Immature natural killer cell (primary cell): ENCODE measurements at places on chromosomes 13 and 19.

- DNase-seq: no peak
- H3K4me3 ChIP-seq: no peak overlapping the region
- H3K4me1 ChIP-seq: no peaks in the 10 kb centered on the region
- H3K27ac ChIP-seq: no peak overlapping the region
- H3K27me3 ChIP-seq: peaks cover 9% of the 10 kb centered on the region
These were observed 7.1 kb upstream of the WTIP start for GRCh38 chr19:34474233-34474989.

- no peaks in the 10 kb centered on the region for H3K36me3 ChIP-seq
- peaks cover 6% of the 10 kb centered on the region for H3K27me3 ChIP-seq
- H3K27ac ChIP-seq: no peak overlapping the region
- peaks cover 2% of the 10 kb centered on the region for H3K4me1 ChIP-seq
- DNase-seq: no peak
These were observed 36.3 kb upstream of the FLT1 start for GRCh38 chr13:28531077-28531844.

DNA sequence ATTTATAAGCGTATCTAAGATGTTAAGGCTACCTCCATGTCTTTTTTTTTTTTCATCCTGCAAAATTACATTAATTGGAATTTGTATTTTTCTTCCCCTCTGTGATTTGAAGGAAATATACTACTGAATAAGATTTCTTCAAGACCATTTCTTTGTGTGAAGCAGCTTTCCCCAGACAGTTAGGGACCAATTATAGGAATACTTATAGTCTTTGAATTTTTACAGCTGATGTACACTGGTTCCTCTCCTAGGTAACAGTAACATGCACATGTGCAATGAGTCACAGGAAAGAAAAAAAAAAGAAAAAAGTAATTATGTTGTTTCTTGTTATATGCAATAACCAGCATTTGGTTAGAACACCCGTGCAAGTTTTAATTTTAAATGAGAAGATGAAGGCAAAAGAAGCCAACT lies 82.0 kb downstream of the PCDH9 start:
- no peak overlapping the region for H3K27ac ChIP-seq
- no peak for DNase-seq
- H3K4me1 ChIP-seq: no peaks in the 10 kb centered on the region
- no peaks in the 10 kb centered on the region for H3K36me3 ChIP-seq
- H3K27me3 ChIP-seq: no peaks in the 10 kb centered on the region

GRCh38 chr13:30114571-30115256 lies 192.6 kb downstream of the KATNAL1 start:
- no peaks in the 10 kb centered on the region for H3K36me3 ChIP-seq
- H3K27me3 ChIP-seq: peaks cover under 1% of the 10 kb centered on the region
- peaks cover 46% of the 10 kb centered on the region for H3K4me1 ChIP-seq
- peak; percentile 86 for DNase-seq

GRCh38 chr19:29928831-29929230 lies 13.2 kb upstream of the URI1 start:
- no peak for DNase-seq
- H3K27ac ChIP-seq: no peak overlapping the region
- peaks cover 4% of the 10 kb centered on the region for H3K27me3 ChIP-seq
- H3K4me3 ChIP-seq: no peak overlapping the region
- H3K4me1 ChIP-seq: no peaks in the 10 kb centered on the region
- no peaks in the 10 kb centered on the region for H3K36me3 ChIP-seq

DNA sequence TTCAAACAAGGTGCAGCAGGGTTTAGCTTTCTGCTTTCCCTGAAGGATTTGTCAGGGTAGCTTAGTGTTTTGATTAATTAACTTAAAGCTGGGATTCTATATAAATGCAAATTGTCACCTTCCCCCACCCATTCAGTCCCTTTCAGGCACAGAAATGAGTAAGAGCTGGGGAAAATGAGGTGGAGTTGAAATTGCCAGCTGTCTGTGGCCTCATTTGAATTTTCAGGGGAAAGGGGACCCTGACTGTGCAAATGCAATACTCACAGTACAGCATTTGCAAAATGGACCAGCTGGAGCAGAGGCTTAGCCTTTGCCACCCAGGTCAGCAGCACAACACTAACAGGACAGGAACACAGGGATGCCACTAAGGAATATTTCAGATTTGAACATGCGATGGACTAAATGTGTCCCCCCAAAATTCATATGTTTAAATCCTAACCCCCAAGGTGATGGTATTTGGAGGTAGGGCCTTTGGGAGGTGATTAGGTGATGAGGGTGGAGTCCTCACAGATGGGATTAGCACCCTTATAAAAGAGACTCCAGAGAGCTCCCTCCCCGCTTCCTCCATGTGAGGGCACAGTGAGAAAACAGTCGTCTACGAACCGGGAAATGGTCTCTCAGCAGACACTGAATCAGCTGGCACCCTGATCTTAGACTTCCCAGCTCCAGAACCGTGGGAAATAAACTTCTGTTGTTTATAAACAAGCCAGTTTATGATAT lies 59.5 kb upstream of the CYSLTR2 start:
- H3K27me3 ChIP-seq: peaks cover 2% of the 10 kb centered on the region
- H3K36me3 ChIP-seq: no peaks in the 10 kb centered on the region
- no peak overlapping the region for H3K27ac ChIP-seq
- H3K4me3 ChIP-seq: no peak overlapping the region
- no peaks in the 10 kb centered on the region for H3K4me1 ChIP-seq

DNA sequence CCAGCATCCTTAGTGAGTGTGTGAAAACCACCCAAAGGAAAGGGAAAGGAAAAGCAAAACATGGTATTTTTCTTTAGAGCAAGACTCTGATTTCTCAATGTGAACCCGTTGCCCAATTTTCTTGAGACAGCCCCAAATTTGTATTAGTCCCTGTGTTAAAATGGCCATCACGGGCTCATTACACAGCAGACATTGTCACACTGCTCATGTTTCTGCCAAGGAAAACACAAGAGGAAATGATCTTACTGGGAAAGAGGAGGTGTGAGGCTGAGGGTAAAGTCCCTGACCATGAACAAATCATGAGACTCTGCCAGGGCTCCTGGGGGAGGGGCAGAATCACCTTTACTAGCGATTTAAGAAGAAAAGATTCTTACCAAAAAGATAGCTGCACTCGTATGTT lies 54.4 kb downstream of the FAM124A start:
- H3K27me3 ChIP-seq: no peaks in the 10 kb centered on the region
- no peaks in the 10 kb centered on the region for H3K36me3 ChIP-seq
- no peaks in the 10 kb centered on the region for H3K4me1 ChIP-seq
- H3K27ac ChIP-seq: no peak overlapping the region
- no peak overlapping the region for H3K4me3 ChIP-seq

DNA sequence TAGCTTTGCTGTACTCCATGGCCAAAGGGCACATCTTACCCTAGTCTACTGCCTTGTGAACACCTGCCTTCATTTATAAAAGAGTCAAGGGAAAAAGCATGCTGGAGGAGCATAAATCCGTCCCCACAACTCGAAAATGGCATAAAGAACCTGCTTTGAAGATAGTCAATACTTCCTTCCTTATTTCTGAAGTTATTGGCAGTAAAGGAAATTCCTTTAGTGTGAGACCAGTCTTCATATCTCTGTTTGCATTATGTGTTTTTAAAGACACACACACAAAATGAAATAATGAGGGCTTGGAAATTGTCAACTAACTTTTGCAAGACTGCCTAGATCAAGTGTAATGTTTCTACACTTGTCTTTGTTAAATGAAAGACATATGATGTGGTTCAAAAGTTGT lies 408.4 kb downstream of the SPRY2 start:
- DNase-seq: no peak
- H3K4me3 ChIP-seq: no peak overlapping the region
- H3K27ac ChIP-seq: no peak overlapping the region
- no peaks in the 10 kb centered on the region for H3K36me3 ChIP-seq
- H3K4me1 ChIP-seq: no peaks in the 10 kb centered on the region

DNA sequence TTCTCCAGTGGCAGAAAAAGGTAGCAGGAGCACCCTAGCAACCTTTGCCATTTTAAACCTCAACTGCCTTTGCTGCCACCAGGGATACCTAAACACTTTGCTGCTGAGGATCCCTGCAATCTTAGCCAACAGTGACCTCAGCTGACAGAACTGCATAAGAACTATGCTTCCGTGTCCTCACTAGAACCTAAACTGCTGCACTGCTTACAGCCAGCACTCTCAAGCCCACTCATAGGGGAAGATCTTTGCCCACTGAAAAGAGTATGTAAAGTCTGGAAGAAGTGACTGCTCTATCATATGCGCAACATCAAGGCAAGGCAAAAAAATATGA lies 270.0 kb upstream of the PCDH20 start:
- H3K27ac ChIP-seq: no peak overlapping the region
- no peak overlapping the region for H3K4me3 ChIP-seq
- no peaks in the 10 kb centered on the region for H3K36me3 ChIP-seq
- no peaks in the 10 kb centered on the region for H3K4me1 ChIP-seq

GRCh38 chr19:44207126-44207803 lies 5.1 kb upstream of the ZNF227 start:
- H3K4me1 ChIP-seq: peaks cover 20% of the 10 kb centered on the region
- peaks cover 9% of the 10 kb centered on the region for H3K36me3 ChIP-seq
- DNase-seq: peak; percentile 75
- H3K27ac ChIP-seq: peak overlapping the region; percentile 96
- peaks cover 21% of the 10 kb centered on the region for H3K27me3 ChIP-seq

DNA sequence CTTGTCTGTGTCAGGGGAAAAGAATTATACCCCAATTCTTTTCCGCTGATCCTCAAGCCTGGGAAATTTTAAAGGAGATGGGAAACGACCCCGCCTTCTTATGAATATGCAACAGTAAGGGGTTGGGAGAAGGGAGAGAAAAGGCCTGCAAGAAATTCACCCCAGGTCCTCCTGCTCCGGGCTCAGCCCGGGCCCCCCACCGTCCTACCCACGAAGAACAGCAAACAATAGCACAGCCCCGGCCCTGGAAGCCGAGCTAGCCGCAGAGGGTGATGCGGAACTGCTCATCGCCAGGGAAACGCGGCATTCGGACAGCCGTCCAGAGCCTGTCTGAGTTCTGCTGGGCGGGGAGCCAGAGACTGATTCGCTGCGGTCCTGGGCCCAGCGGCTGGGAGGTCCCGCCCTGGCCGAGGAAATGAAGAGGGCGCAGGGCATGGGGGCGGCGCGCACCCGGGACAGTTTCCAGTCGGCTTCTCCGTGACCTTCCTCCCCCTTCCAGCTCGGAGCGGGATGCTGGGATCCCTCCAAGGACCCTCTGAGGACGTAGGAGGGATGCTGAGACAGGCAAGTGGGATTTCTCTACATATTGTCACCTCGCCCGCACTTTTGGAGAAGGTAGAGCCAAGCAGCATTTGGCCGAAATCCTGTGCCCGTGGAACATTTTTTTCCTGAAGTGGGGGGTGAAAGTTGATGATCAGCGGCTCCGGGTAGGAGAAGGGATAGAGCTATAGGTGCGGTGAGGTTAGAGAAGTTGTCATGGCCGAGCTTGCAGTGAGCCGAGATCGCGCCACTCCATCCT lies 82.3 kb upstream of the C1QTNF9B start:
- H3K27me3 ChIP-seq: peaks cover 16% of the 10 kb centered on the region
- DNase-seq: peak; percentile 70
- H3K4me1 ChIP-seq: peaks cover 14% of the 10 kb centered on the region
- no peaks in the 10 kb centered on the region for H3K36me3 ChIP-seq

DNA sequence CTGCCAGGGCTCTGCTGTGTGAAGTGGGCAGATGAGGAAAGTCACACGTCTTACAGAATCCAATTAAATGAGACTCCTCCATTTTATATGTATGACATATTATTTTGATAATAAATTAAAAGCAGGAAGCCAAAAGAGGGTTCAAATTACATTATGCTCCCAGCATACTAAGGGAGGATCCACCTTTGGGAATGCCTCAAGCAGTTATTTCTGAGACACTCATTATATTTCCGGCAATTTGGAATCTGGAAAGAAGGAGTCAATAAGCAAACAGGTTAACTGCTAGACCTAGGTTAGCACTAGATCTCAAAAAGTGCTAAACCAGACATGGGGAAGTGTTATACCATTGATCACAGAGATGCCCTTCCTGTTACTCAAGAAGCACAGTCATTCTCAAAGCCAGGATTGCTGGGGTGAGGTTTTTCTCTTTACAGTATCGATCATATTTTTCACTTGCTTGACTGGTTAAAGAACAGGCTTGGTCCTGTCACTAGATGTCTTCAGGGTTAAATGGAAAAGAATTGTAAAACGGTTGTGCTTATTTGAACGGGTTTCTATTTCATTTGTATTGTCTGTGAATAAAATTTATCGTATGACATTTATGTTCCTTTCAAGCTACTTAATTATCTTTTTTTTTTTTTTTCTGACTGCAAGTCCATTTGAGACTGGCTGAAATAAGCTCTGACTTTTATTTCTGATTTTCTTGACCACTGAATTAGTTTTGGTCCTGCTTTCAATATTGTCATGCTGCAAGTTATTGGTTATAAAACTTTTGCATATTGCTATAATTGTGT lies 523.2 kb downstream of the KLF12 start:
- no peak overlapping the region for H3K27ac ChIP-seq
- H3K27me3 ChIP-seq: peaks cover 2% of the 10 kb centered on the region
- H3K4me3 ChIP-seq: no peak overlapping the region
- no peak for DNase-seq
- peaks cover 3% of the 10 kb centered on the region for H3K36me3 ChIP-seq
- no peaks in the 10 kb centered on the region for H3K4me1 ChIP-seq

GRCh38 chr19:40303765-40304164 lies 18.6 kb upstream of the AKT2 start:
- DNase-seq: no peak
- H3K4me1 ChIP-seq: peaks cover 6% of the 10 kb centered on the region
- no peaks in the 10 kb centered on the region for H3K27me3 ChIP-seq
- H3K36me3 ChIP-seq: no peaks in the 10 kb centered on the region

DNA sequence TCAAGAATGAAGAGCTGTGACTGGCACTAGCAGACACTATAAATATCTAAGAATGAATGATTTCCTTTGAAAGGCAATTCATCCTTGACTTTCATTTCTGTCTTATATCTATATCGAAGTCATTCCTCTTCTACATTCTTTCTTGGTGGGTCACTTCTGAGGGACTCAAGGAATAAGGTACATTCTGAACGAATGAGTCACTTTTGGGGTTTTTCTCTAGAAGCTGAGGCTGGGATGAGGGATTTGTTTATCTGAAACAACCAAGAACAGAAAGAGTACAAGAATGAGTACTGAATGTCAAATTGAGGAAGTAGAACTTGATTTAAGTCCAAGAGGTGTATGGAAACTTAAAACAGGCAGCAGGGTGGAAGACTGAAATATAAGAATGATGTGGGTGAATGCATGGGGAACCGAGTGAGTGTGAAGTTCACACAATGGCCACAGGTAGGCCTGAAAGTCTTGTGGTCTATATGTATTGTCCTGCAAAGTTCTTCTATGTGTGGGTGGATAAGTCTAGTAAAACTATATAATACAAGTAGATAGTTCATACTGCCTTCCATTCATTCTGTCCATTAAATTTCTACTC lies 343.9 kb downstream of the OXGR1 start:
- H3K36me3 ChIP-seq: no peaks in the 10 kb centered on the region
- H3K4me1 ChIP-seq: no peaks in the 10 kb centered on the region
- no peaks in the 10 kb centered on the region for H3K27me3 ChIP-seq
- no peak overlapping the region for H3K27ac ChIP-seq

GRCh38 chr13:30333616-30334015 lies 26.3 kb upstream of the KATNAL1 start:
- peaks cover 7% of the 10 kb centered on the region for H3K4me1 ChIP-seq
- H3K36me3 ChIP-seq: peaks cover 4% of the 10 kb centered on the region
- H3K4me3 ChIP-seq: no peak overlapping the region
- H3K27me3 ChIP-seq: peaks cover 4% of the 10 kb centered on the region

GRCh38 chr19:50333235-50333736 lies 4.1 kb upstream of the KCNC3 start:
- peaks cover 47% of the 10 kb centered on the region for H3K4me1 ChIP-seq
- peak overlapping the region; percentile 93 for H3K4me3 ChIP-seq
- peak; percentile 88 for DNase-seq
- peak overlapping the region; percentile 92 for H3K27ac ChIP-seq
- H3K36me3 ChIP-seq: peaks cover 11% of the 10 kb centered on the region
- peaks cover 33% of the 10 kb centered on the region for H3K27me3 ChIP-seq
